ENCODE measurements at places on chromosomes 4 and X.

DNA sequence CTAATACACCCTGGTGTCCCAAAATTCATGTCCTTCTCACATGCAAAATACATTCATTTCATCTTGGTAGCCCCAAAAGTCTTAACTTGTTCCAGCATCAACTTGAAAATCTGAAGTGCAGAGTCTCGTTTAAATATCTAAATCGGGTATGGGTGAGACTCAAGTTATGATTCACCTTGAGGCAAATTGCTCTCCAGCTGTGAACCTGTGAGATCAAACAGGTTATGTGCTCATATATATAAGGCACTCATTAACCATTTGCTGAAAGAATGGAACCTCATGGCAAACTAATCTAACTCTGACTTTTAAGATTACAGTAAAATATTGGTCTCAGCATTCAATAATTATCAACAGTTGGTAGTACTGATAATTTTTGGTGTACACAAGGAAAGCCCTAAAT is 55.5 kb downstream of the PDLIM5 start:
- no peak for DNase-seq

DNA sequence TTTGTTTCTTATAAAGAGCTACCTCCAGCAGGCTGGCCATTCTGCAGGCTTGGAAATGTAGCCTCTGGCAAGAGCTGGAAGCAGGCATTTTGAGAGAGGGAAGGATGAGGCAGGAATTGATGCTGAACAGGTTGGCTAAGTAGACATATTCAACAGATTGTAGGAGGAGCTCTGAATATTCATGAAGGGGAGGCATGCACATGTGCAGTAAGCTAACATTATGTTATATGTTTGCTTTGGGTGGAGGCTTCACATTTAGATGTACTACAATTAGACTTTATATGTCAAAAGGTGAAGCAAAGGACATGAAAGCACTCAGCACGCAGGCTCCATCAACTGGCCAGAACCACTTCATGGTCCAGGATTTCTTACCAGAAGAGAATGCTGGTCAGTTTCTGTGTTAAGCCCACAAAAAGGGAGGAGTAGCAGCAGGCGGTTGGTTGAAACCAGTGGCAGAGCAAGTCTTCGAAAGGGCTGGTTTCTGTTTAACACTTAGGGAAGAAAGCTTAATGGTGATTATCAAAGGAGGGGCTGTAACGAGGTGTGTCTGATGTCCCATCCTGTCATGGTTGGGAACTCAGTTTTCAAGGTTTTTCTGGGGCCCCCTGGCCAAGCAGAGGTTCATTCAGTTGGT is 54.8 kb downstream of the FGFBP1 start:
- no peak for DNase-seq

DNA sequence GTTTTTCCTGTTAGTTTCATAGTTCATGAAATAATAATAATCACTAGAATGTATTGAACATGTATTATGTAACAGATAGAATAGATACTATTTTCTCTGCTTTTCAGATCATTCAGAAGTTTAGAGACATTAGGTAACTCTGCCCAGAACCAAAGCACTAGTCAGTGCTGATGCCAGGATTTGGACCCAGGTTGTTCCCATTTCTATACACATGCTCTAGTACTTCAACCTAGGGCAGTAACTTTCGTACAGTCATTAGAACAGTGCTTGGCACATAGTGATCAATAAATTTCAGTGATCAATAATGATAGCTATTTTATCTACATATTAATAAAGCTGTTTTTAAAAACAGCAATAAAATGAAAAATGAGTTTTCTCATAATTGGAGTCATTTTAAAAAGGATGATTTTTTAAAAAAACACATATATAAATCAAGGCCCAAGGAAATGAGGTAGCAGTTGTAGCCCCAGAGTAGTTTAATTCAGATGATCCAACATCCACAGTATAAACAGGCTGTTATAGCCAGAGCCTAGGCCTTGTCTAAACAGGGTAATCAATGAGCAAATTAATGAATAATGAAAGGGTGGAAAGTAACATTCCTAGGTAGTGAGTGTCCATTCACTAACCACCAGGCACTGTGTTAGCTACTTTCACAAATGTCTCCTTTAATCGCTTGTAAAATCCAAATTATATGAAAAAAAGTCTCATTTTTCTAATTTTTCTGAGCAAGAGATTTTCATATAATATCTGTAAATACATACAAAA is 25.6 kb downstream of the TXK start:
- no peak for DNase-seq

- DNase-seq = no peak
Observed at GRCh38 chrX:48854898-48855297, 19.5 kb upstream of the PCSK1N start.

DNA sequence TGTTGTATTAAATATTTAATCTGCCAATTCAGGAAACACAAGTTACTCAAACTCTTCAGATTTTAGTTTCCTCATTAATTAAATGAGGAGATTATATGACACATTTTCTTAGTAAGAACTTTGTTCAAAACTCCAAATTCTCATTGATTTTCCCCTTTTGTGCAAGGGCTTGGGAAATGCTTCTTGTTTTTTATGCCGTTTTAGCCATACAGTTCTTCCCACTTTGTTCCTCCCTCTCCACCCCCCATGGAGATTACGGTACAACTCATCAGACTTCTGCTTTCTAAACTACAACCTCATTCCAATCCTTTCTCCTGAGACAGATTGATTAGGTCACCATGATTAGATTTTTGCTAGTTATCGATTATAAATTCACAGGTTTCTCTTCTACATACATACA is 10.9 kb upstream of the BBS7 start:
- no peak for DNase-seq

- DNase-seq = no peak
Observed at GRCh38 chr4:146143888-146144287, 31.6 kb upstream of the LSM6 start.

DNA sequence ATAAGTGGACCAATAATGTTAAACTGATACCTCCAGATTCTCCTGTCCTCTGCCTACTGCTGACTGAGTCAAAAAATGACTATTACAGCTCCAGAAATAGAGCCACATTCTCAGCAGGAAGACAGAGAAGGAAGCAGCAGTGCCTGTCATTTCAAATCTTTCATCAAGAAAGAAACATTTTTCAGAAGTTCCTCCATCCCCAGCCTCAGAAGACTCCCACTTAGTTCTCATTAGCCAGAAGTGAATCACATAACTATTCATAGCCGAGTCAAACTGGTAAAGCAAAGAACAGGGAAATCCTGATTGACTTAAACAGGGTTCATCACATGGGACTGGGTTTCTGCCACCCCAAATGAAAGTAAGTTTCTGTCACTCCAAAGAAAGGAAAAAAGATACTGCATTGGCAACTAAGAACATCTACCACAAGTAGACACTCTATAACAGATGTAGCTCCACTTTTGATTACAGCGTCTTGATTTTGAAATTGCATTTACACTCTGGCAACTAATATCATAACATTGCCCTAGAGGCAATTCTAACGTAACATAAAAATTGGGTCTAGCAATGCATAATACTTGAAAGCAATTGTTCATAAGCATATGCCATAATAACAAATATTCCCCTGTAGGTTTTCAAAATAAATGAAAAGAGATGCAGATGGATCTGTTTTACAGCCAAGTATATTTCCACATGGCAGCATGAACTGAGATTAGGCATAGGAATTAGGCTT is 599.8 kb downstream of the GALNTL6 start:
- no peak for DNase-seq

DNA sequence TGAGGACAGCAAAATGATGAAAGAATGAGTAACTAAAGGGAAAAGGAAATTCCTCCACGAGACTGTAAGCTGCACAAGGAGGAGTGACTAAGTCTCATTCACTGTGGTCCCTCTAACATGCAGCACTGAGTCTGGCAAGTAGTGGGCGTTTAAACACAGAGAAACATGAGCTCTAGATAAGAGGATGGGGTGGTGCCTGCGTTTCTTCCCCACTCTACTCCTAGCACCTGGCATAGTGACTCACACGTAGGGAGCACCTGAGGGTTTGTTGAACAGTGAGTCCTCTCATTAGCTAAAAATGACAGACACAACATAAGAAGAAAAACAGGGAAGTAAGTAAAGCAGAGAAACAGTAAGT is 105.8 kb upstream of the CBR4 start:
- DNase-seq = no peak

- DNase-seq = no peak
Observed at GRCh38 chr4:78185117-78185516, 128.0 kb downstream of the FRAS1 start.

- peak; percentile 25 for DNase-seq
Observed at GRCh38 chrX:115226929-115227328, 7.0 kb downstream of the LRCH2 start.

GRCh38 chr4:2637956-2638552 is 101.6 kb downstream of the FAM193A start:
- no peak for DNase-seq

DNA sequence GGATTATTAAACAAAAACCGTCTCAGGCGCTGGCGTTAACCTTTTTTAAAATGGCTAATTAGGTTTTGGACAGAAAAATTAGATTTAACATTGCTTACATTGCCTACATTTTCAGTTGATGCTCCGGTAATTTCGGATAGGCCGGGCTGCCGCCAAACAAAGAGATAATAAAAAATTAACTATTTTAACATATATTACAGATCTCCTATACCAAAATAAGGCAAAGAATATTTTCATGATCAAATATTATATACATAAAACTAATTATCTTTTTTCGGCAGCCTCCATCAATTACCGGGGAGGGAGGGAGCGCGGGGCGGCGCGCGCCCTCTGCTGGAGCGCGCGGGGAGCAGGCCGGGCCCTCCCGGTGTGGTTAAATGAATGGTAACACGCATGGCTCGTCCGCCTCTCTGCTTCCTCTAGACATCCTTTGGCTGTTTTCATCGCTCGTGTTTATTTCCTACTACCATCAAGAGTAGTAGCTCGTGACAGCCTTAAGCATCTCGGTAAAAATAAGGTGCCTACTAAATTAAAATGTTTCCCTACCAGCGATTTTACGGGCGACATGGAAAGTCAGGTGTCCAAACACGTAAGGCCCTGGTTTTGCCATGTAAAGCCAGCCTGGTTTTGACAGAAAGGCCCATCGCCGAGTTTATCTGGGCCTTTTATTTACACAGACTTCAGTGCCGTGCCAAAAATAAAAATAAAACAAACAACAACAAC is 52.4 kb upstream of the TMEM33 start:
- DNase-seq = peak; percentile 10

- no peak for DNase-seq
Observed at GRCh38 chr4:76595435-76595834, 160.4 kb downstream of the SHROOM3 start.

GRCh38 chrX:18449236-18449635 is 23.8 kb downstream of the CDKL5 start:
- no peak for DNase-seq

- no peak for DNase-seq
Observed at GRCh38 chr4:98625920-98626319, 32.5 kb downstream of the TSPAN5 start.

DNA sequence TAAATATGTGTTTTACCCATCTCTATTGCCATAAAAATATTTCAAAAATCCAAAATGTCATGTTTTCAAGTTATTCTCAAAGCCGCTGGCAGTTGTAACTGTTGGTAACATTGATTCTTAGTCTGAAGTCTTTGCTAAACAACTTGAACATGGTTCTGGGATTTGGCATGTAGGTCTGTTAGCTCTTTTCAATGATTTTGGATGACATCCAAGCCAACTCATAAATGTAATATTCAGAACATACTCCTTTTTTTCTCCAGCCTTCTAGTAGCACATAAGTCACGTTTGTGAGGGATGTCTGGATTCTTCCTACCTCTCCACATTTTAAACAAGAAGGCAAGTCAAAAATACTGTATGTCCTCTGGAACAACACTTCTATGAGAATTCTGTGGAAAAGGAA is 305.3 kb downstream of the PRR32 start:
- DNase-seq = no peak

- DNase-seq = no peak
Observed at GRCh38 chrX:31589503-31589902, 517.7 kb upstream of the FTHL17 start.

- no peak for DNase-seq
Observed at GRCh38 chrX:121307449-121307848, 260.0 kb downstream of the GLUD2 start.

GRCh38 chr4:168163106-168163505 is 70.8 kb downstream of the ANXA10 start:
- DNase-seq = no peak

GRCh38 chr4:3231471-3231870 is 17.5 kb upstream of the MSANTD1 start:
- DNase-seq = no peak

- no peak for DNase-seq
Observed at GRCh38 chr4:30716681-30717207, 3.4 kb upstream of the PCDH7 start.

GRCh38 chr4:147550626-147551246 is 66.5 kb upstream of the TMEM184C start:
- no peak for DNase-seq

GRCh38 chr4:112182604-112183003 is 37.4 kb downstream of the FAM241A start:
- DNase-seq = no peak

- DNase-seq = no peak
Observed at GRCh38 chrX:54043541-54044125, 640 bp downstream of the PHF8 start.

DNA sequence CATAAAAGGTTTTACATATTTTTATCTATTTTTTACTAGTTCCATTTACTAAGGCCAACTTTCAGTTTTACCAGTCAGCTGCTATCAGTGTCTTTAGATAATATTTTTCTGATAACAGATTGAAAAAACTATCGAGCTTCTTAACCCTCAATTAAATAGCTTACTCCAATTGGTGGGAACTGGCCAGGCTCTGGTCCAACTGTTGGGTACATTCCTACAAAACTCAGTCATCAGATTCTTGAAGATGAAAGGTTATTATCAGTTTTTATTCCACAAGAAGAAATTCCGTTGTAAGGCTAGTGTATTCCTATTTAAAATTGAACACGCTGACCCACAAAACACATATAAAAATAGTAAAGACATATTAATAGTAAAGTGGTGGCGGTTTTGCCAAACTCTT is 346.2 kb downstream of the MAPK10 start:
- DNase-seq = no peak

GRCh38 chrX:23978491-23978890 is 48.5 kb downstream of the KLHL15 start:
- DNase-seq = no peak

DNA sequence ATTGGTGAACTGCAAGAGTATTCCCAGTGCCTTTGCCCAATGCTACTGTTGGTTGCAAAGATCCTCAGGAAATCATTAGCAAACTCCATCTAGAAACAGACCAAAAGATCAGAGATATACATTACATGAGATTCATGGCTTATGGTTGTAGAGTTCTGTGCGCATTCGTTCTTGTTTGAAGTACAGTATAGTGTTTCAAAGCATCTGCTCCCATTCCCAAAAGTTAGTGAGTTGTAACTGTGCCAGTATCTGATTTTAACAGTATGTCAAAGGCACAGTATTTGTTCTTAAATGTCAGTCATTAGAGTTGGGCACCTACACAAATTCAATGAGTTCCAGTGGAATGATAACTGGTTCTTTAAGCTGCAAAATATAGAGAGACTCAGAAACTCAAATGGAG is 314.7 kb upstream of the ATOH1 start:
- DNase-seq = no peak

- DNase-seq = no peak
Observed at GRCh38 chrX:135213200-135213844, 38.5 kb upstream of the ETDA start.

GRCh38 chr4:15651676-15652075 is 3.5 kb downstream of the FBXL5 start:
- no peak for DNase-seq
